ENCODE measurements at places on chromosomes 16 and 17.

DNA sequence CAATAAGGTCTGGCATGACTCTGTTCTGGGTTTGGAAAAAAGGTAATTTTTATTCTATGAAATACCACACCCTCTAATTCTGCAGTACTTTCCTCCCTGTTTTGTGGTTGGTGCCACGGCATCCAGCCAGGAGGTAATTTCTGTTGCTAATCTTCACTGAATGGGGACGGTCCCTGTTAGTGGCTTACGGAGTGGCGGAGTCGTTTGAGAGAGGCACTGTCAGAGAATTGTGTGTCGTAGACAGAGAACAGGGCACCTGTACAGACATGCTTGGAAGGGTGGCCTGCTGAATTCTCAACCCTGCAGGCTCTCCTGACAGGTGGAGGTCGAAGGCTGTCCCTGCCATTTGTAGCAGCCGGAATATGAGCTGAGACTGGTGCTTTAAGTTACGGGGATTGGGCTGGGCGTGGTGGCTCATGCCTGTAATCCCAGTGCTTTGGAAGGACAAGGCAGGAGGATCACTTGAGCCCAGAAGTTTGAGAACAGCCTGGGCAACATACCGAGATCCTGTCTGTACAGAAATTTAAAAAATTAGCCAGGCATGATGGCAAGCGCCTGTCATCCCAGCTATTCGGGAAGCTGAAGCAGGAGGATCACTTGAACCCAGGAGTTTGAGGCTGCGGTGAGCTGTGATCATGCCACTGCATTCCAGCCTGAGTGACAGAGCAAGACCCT, 33.2 kb downstream of the EEF2K start:
- DNase-seq, result no peak

GRCh38 chr16:56317998-56318826, 107.1 kb downstream of the AMFR start:
- peak; percentile 34 for DNase-seq

DNA sequence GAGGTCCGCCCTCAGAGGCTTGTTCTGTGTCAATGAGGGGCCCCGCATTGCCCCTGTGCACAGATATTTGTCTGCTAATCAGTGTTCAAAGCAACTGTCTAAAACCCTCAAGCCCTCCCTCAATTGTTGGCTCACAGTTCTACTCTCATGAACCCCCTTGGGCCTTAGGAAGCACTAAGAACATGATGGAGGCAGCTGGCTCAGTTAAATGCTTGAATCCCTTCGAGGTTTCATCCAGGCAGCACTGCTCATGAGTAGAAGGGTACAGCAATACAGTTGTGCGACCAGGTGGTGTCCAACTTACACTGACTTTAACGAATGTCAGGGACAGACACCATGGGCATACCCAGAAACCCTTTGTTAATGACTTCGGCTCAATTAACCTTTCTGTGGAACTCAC, 89.2 kb upstream of the WSCD1 start:
- DNase-seq, result no peak

DNA sequence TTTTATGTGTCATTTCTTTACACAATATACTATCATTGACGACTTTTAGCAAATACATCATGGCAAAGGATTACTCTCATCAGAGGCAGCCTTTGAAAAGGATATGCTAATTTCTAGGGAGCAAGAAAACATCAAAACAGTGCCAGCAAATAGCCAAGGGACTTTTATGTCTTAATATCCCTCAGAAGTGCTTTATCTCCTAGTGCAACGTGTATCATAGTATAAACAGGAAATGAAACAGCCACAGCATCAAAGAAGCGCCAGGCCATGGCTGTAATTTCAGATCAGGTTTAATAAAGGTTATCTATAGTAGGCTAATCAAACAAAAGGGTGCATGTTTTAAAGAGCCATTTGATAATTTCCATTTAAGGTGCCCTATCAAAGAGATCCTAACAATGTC, 159.9 kb downstream of the AXIN2 start:
- no peak for DNase-seq

GRCh38 chr17:59277031-59277430, 54.4 kb upstream of the YPEL2 start:
- DNase-seq, result no peak

- peak; percentile 66 for DNase-seq
These were observed 14.7 kb downstream of the DLG4 start for GRCh38 chr17:7204828-7205461.
